Activated naive CD8-positive, alpha-beta T cell treated with anti-CD3 and anti-CD28 coated beads, Interleukin-2, amount 10 ng/mL, durations not matched to agents 7 days and 5 days (primary cell): ENCODE measurements at places on chromosomes 12 and 14. TPM values are rescaled to one million over a fixed set of nuclear protein-coding genes. Genes with fewer than 3 reads are reported as not detected.

DNA sequence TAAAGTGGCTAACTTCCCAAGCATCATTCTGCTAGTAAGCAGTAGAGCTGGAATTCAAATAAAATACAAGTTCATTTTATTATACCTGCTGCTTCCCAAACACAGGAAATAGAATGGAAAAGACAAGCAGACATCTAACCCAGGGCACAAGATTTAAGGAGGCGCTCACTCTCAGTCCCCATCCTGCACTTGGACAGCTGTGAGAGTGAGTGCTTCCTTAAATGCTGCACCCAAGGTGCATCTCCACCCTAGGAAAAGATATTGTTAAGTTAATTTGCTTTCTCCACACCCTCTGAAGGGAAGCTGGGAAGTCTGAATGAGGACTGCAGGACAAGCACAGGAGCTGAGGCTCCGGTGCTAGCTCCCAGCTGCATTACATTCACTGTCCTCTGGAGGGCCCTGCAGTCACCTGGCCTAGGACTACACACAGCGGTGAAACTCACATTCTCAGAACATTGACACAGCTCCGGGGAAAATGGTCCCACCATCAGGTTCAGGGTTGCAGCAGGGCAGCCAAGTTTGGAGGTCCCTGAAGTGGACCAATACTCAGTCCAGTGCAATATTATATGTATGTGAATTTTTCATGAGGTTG lies 14.2 kb downstream of the HEBP1 start:
- H3K27me3 ChIP-seq = no peaks in the 10 kb centered on the region
- peaks cover 2% of the 10 kb centered on the region for H3K4me1 ChIP-seq
- H3K4me3 ChIP-seq = no peak overlapping the region
- peaks cover 5% of the 10 kb centered on the region for H3K36me3 ChIP-seq
- no peak overlapping the region for H3K27ac ChIP-seq
- DNase-seq = no peak

GRCh38 chr14:34164162-34164864 lies 213.4 kb upstream of the EGLN3 start:
- peaks cover 15% of the 10 kb centered on the region for H3K4me1 ChIP-seq
- no peak overlapping the region for H3K4me3 ChIP-seq
- H3K27me3 ChIP-seq = peaks cover 26% of the 10 kb centered on the region
- H3K36me3 ChIP-seq = peaks cover 1% of the 10 kb centered on the region
- no peak overlapping the region for H3K27ac ChIP-seq
- no peak for DNase-seq

DNA sequence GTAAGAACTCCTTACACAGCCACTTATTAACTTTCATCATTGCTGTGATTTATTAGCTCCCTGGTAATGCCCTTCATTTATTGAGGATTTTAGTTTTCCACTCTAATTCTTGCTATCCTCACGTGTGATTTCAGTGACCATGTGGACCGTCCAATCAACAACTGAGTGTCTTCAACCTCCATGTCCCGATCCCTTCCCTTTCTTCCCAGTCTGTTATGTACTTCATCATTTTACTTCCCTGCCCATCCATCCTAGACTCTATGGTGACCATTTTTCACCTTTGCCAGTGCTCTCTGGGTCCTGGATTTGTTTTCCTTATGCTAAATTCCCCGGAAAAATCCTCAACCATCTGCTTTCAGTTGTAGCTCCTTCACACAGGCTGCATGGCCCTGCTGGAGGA lies 111.0 kb downstream of the MSRB3 start:
- H3K27me3 ChIP-seq = peaks cover 2% of the 10 kb centered on the region
- H3K36me3 ChIP-seq = no peaks in the 10 kb centered on the region
- no peak overlapping the region for H3K4me3 ChIP-seq

Gene APOLD1
- 10.3 TPM for total RNA-seq

GRCh38 chr12:67468549-67469245 lies 179.8 kb upstream of the DYRK2 start:
- no peak overlapping the region for H3K27ac ChIP-seq
- no peak overlapping the region for H3K4me3 ChIP-seq
- no peak for DNase-seq
- H3K27me3 ChIP-seq = no peaks in the 10 kb centered on the region
- H3K4me1 ChIP-seq = peaks cover 4% of the 10 kb centered on the region

Gene TEX52
- total RNA-seq = not detected
